Psoas muscle (tissue), 8 donors: ENCODE measurements at places on chromosomes 2 and 18. TPM values are rescaled to one million over a fixed set of nuclear protein-coding genes. Genes with fewer than 3 reads are reported as not detected.

Gene CTAGE1
- not detected for polyA plus RNA-seq

DNA sequence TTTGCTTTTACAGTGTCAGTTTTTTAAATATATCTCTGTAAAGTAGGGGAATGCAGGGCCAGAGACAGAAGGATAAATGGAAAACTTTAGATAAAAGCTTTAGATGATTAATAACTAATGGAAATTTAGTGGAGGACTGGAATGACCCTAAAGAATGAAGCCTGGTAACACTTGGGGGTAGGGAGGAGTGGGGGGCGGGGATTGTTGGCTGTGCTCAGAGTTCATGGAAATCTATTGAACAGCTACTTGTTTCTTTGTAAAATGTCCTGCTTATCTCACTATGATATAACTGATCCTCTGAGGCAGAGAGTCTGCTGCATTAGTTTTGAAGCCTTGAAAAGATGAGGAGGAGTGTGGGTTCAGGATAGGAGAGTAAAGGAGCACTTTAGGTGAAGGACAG is 90.5 kb downstream of the TMEM185B start:
- DNase-seq = no peak

GRCh38 chr18:25726298-25726697 is 364.1 kb downstream of the SS18 start:
- no peak for DNase-seq

Gene SNRNP200
- polyA plus RNA-seq = 47.6 TPM

DNA sequence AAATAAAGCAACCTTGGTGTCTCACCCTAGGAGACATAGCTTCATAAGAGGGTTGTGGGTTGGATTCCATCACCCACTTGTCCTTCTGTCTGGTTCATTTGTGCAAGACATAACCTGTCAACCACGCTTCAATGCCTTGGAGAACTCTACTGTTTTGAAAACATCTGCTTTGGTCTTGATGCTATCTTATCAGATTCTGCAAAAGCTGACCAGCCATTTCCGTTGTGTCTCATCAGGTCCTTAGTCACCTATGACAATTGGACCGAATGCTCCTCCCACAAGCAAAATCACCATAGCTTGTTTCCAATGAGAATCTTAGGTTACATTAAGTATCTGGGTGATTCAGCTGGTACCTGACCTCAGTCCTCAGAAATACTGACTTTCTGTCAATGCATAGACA is 35.4 kb downstream of the STAT4 start:
- DNase-seq = no peak

DNA sequence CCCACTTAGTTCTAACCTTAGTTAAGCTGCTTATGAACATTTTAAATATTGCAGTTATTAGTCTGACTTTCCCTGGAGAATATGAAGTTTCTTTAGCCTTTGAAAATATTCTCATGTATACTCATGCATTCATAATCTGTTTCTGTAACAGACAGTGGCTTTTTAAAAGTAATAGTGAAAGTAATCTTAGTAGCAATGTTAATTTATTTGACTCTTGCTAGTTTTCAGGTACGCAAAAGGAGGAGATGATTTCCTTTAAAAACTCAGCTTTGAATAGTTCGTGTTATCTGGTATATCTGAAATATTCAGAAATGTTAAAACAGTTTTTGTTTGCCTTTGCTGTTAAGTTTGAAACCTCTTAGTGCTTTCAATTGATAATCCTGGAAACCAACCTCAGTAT is 3.8 kb downstream of the ANKRD12 start:
- DNase-seq = no peak

DNA sequence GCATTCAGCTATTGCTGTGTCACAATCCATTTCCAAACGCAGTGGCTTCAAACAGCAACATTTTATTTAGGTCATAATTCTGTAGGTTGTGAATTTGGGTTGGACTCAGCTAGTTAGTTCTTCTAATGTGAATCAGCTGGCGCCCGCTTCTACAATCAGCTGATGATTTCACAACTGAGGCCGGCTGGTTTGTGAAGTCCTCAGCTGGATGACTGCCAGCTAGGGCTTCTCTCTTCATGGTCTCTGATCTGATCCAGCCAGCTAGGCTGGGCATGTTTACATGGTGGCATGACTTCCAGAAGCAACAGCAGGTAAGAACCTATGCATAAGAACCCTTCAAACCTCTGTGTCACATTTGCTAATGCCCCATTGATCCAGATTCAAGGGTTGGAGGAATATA is 172.0 kb downstream of the SLC4A10 start:
- no peak for DNase-seq

GRCh38 chr2:205880048-205880447 is 197.7 kb downstream of the NRP2 start:
- DNase-seq = no peak

- DNase-seq = no peak
Measured at GRCh38 chr18:13868501-13869271, 44.7 kb downstream of the MC5R start.

DNA sequence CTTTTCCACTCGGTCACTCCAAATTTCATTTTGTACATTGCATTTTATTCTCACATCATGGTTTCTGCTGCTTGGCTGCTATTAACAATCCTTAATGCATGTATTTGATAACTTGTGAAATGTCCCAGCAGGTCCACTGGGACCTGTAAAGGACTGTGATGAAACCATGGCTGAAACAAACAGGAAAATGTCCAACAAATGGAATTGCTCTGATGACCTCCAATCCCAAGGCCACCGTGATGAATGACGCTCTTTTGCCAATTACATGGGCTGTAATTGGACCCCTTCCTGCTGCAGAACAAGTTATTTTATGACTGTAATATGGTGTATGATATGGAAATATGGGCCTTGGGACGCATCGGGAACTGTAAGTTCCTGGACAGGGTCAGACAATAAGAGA is 224.2 kb upstream of the CXCR4 start:
- no peak for DNase-seq

Gene TRAPPC12
- polyA plus RNA-seq = 28.7 TPM

- no peak for DNase-seq
Measured at GRCh38 chr2:205571360-205571959, 110.8 kb upstream of the NRP2 start.

GRCh38 chr2:104766683-104767082 is 87.2 kb upstream of the POU3F3 start:
- DNase-seq = no peak
